ENCODE measurements at places on chromosomes 6 and 20.
A peak's percentile ranks its signal among the peaks of the same experiment; 100 is the strongest.

DNA sequence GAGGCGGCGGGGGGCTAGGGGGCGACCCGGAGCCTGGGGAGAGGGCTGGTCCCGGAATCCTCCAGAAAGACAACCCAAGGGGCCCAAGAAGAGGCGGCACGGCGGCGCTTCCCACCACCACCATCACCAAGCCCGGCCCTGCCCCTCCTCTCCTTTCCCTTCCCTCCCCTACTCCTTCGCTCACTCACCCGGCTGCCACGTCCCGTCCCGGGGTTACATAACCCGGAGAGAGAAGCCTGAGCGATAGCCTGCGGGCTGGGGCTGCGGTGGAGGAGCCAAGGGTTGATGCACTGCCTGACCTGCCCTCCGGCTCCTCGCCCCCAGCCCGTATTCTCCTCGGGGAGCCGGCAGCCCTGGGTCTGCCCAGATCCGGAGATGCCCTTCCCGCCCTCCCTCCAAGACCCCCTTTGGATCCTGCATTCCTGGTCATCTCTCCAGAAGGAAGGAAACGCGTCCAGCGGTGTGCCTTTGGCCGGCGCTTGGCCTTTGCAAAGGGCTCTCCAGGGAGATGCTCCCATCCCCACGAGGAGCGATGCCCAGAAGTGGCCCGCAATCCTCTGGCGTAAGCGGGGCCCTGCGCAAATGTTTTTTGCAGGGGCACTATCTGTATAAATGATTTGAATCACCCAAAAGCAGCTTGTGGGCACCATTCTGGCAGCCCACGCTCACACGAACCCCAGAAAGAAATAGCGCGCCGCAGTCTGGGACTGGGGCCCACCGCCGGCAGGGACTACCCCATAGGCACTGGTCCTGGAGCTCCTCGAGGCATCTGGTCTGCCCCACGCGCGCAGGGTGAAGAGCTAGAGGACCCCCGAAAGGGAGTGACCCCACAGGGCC is 4.6 kb upstream of the CPXM1 start:
- peak; percentile 71 for DNase-seq

DNA sequence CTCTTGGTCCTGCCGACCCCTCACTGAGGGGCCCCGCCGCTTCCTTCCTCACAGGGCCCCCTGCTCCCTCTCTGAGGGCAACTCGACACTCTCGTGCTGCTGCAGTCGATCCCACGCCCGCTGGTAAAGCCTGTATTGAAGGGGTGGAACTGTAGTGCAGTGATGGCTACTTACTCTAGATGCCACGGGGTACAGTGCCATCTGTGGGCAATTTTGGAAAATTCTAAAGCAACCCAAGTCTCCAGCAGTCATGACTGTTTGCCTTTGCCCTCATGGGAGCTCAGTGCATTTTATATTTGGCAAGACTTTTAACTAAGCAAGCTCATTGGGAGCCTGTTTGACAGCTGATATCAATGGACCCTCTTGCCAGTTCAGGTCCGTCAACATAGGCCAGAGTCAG is 6.5 kb upstream of the C6orf136 start:
- DNase-seq: no peak

GRCh38 chr6:8108759-8109539 is 6.6 kb upstream of the EEF1E1 start:
- DNase-seq: no peak

- DNase-seq: no peak
Observed at GRCh38 chr6:167567142-167568033, 242.5 kb downstream of the TTLL2 start.

DNA sequence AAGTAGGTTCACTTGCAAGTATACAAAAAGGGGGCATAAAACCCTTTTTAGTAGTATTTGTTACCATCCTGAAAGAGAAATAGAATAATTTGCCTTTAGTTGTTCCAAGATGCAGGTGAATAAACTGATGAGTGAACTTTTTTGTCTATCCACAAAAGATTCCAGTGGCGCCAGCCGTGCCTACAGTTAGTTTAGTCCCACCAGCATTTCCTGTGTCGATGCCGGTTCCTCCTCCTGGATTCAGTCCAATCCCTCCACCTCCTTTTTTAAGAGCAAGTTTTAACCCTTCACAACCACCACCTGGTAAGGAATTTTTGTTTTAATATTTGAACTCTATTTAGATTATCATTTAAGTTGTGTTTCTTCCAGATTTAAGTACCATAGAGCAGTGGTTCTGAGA is 90.9 kb downstream of the SCAF8 start:
- no peak for DNase-seq

- DNase-seq: no peak
Observed at GRCh38 chr6:1389369-1390132, at the start of gene FOXF2. Gene FOXF2 (plus strand): TSS chr6:1389576. CDS start chr6:1389948, 372 bp downstream.

DNA sequence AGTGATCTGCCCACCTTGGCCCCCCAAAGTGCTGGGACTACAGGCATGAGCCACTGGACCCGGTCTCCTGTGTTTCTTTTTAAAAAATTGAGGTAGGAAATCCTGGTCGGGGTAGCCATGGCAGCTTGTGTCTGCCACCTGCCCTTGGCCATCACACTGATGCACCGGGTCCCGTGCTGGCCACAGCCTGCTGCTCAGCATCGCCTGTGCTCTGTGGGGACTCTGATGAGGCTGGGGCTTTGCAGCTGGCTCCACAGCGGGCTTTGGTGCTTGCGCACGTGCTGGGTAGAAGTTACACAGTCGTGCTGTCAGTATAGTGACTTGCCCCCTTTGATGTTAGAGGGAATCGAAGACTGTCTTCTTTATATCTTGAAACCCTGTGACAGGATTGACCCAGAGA is 66.7 kb downstream of the SMAP1 start:
- DNase-seq: no peak

DNA sequence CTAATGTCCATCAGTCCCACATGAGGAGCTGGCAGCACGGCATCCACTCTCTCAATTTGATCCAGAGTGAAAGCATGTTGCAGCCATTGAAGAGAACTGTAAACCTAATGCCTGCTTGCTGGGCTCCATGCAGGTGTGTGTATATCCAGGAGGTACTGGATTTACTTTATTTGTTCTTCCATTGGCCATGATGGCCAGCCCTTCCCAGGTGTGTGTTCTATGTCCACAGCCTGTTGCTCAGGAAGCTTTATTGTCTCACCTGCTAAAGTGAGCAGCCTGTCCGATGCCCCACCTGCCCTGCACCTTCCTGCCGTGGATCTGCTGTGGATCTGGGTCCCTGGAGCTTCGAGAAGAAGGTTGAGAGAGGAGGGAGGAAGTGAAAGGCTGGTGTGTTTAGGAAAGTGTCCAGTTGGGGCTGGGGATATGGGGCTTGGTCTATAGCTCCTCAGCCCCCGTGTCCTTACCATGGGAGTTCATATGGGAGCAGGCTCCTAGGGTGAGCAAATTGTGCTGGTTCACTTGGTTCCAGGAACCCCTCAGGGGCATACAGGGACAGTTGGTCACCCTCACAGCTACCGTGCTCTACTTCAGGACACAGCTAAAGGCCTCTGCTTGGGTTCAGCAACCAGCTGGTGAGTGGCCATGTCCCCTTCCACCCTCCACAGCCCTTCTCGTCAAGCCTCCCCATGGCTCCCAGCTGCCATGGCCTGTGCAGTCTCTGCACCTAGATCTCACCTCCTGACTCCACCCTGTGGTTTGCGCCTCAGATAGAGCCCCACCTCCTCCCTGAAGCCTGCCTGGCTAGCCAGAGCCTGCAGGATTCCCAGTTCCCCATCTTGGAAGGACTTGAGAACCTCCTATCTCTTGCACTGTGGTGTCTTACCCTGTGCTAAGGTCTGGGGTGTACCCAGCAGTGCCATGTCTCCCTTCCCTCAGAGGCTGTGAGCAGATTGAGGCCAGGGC is 12.7 kb downstream of the TREML2 start:
- DNase-seq: no peak

DNA sequence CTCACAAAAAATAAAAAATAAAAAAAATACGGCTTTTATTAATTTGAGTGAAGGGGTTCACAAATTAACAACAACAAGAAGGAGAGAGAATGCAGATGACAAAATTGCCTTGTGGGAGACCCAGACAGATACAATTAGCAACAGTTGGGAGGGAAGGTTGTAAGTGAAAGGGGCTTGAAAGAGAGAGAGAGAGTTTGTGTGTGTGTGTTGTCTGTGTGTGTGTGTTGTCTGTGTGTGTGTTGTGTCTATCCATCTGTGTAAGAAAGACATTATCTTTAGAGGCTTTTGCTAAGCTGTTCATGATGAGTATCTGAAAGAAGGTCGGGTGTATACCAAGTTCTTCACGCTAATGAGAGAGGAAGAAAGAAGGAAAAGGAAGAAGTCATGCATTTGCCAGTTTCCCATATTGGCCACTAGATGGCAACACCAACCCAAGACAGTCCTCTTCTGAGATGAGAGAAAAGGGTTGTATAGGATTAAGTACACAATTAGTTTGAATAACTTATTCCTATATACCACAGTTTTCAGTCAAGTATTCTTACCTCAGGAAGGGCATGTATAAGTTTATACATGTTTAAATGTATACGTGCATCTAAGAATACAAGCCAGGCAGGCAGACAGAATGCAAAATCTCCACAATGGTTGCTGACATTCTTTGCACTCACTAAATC is 63.7 kb upstream of the CD2AP start:
- peak; percentile 76 for DNase-seq

DNA sequence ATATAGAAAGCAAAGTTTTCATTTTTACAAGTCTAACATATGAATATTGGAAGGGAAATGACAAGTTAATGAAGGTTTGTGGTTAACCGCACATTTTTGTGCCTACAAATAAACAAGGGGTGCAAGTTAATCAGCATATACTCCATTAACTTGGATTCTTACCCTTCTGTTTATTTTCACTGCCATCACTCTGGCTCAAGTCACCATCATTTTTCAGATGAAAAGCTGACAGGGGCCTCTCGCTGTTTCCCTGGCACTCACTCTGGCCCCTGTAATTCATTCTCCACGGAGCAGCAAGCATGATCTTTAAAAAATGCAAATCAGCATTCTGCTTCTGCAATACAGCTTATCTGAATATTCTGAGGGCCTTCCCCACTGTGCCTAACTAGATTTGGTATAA is 29.8 kb downstream of the APCDD1L start:
- DNase-seq: no peak

DNA sequence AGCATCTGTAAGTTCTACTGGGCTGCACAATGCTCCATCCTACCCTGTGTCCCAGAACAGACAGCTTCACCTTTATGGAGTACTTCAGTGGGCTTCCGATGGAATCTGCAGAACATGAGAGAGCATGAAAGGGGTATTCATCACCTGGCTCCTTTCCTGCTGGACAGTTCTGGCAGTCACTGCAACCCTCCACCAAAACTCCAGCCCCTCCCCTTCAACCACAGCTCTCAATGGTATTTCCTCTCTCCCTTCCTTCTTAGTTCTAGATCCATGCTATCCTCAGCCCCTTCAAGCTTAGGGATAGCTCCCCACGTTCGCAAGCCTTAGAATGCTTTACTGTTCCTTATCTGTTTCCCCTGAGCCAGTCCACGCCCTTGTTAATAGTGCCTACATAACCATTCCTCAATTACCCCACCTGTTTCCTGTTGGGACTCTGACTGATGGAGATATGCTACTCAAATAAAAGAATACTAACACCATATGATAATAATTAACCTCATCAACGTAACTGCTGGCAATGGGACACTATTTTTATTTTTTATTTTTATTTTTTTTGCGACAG is 26.8 kb downstream of the TRAM2 start:
- DNase-seq: no peak

DNA sequence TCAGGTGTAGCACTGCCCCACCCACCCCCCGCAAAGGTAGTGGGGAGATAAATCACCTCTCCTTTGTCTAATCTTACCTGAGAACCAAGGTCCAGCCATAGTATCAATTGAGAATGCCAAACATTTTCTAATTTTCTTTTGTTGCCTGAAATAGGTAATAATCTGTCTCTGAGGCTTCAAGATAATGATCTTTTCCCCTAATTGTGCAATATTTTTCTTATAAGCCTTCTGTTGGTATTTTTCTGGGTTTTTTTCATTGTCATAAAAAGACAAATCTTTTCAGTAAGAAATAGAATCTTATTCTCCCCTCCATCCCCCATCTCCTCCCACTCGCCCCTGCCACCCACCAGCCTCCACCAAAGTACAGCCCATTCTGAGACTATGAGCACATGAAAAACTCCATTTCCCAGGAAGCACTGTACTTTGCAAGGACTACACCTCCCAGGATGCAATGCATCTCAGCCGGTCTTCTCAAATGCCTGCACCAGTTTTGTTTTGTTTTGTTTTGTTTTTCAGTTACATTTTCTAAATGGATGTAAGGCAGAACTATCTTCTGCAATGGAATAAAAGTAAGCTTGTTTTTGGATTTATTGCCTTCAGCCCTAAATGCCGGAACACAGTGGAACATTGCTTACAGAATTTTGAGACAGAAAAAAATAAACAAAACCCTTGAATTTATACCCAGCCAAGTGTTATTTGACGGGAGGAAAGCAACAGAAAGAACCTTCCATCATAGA is 268.0 kb downstream of the TFAP2A start:
- no peak for DNase-seq

DNA sequence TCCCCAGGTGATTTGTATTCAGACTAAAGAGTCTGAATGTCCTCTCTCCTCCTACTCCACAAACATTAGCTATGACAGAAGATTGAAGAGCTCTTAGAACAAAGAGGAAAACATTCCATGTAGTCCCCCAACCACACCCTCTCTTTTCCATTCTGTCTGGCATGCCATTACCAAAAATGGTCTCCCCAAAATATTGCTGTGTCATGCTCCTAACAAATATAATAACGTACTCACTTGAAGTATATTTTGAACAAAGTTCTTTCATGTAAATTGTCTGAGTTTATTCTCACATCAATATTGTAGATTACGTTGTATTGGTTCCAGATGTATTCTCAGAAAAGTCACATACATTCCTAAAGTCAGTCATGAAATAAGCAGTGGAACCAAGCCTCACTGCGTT is 467.3 kb upstream of the IRAK1BP1 start:
- DNase-seq: no peak

DNA sequence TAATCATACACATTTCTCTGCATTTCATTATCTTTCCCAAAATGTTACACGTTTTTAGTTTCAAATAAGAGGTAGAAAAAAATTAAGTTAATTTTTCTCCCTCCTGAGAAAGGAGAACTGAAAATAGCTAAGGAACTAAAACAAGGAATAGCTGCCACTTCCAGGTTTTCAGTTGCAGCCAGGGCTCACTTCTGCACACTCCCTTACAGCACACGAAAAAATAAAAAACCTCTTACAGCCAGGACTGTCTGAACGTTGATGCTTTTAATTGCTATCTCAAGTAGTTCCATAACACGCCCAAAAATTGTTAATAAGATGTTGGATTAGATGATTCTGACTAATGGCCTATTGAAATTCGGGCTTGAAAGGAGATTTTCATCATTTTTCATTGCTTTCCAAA is 153.7 kb upstream of the THBS2 start:
- no peak for DNase-seq

- no peak for DNase-seq
Observed at GRCh38 chr6:155278319-155279049, 14.7 kb downstream of the CLDN20 start.

DNA sequence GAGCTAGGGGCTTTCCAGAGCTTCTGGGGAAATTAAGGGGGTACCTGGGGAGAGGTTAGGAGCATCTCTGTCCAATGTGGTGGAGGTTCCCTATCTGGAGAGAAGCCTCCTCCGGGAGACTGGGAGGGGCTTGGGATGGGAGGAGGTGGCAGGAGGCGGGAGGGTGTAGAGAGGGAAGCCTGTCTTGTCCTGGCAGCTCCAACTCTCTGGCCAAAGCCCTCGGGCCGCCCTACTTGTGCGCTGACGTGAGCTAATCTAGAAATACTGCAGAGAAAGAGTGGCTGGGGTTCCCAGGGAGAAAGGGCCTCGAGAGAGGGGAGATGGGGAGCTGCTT is 1.6 kb upstream of the SLC32A1 start:
- DNase-seq: no peak

- DNase-seq: no peak
Observed at GRCh38 chr6:139153855-139154254, 19.0 kb downstream of the HECA start.

- DNase-seq: peak; percentile 11
Observed at GRCh38 chr6:20835315-20836010, 301.2 kb downstream of the CDKAL1 start.
